ENCODE measurements at places on chromosomes 11 and 22. TPM values are rescaled to one million over a fixed set of nuclear protein-coding genes. Genes with fewer than 3 reads are reported as not detected.

The CSF2RB gene
- 2.2 TPM for total RNA-seq

The MRGPRX4 gene
- total RNA-seq, result not detected

The PTPRCAP gene
- 1.0 TPM for total RNA-seq

DNA sequence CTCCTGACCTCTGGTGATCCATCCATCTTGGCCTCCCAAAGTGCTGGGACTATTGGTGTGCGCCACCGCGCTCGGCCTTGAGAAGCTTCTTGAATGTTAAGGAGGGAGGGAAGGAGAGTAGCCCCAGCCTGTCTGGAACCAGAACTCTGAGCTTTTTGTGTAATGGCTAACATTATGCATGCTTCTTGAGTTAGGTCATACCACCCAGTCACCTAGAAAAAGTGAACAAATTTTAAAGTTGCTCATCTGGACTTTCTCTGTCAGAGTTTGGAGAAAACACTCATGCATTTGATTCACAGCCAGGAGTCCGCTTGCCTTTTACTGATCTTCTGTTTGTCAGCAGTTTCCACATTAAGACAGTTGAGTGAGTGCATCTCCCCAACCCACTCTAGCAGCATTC lies 82.1 kb downstream of the PPP6R3 start:
- no peak for DNase-seq

- no peak for DNase-seq
Observed at GRCh38 chr11:91296629-91297028, 928.0 kb upstream of the FAT3 start.

The STIP1 gene
- total RNA-seq, result 116 TPM

- DNase-seq, result no peak
Observed at GRCh38 chr22:25114369-25115362, 85.0 kb upstream of the CRYBB3 start.

The RFPL2 gene
- total RNA-seq, result not detected

DNA sequence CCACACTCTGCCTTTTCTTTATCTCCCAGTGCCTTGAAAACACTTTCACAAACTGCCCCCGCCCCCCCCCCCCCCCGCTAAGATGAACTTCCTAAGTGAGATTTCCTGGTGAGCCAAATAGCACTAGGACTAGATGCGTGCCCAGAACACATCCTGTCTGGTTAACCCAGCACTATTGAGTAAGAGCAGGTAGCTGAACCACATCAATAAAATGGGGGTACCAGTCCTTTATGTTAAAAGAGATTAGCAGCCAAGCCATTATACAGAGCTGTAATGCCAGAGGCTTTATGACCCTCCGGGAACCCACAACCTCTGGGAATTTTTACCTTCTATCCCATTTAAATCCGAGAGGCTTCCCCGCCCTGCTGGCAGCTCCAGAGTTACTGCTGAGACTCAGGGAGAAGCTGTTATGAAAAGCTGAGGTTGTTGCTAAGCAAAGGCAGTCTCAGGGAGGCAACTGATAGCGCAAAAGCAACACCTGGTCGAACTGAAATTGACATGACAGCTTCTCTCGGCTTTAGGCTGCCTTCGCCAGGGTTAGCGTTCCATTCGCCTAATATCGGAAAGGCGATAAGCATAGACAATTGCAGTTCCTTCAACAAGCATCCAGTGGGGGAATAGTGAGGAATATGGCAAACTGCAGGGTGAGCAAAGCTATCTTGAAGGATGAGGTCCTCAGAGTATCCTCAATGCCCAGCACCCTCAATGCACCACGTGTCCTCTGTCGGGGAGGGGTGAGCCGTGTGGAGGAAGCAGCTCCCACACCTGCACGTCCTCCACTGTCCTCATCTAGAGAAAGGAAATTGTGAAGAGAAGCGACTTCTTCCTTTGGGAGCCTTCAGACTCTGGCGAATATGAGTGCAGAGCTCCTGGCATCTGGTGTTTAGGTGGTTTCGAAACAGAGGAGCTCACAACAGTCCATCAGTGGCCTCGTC lies 977.0 kb downstream of the NTM start:
- no peak for DNase-seq

The SYT8 gene
- not detected for total RNA-seq

The LRRC32 gene
- 30.3 TPM for total RNA-seq

The SLC22A9 gene
- total RNA-seq, result not detected

The MPZL2 gene
- 9.8 TPM for total RNA-seq

The ABCC8 gene
- total RNA-seq, result 0.91 TPM

DNA sequence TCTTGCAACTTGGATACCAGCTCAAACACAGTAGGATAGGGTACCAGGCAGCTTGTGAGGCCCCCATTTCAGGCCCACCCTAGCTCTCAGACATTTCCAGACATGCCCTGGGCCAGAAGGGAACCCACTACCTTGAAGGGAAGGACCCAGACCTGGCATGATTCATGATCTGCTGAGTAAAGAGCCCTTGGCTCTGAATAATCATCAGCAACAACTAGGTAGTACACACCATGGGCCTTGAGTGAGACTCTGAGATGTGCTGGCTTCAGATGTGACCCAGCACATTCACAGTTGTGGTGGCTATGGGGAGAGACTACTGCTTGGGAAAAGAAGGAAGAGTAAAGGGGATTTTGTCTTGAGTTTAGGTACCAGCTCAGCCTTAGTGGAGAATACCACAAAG lies 23.6 kb downstream of the JRKL start:
- DNase-seq, result no peak
